ENCODE measurements at places on chromosomes 1 and 21.

DNA sequence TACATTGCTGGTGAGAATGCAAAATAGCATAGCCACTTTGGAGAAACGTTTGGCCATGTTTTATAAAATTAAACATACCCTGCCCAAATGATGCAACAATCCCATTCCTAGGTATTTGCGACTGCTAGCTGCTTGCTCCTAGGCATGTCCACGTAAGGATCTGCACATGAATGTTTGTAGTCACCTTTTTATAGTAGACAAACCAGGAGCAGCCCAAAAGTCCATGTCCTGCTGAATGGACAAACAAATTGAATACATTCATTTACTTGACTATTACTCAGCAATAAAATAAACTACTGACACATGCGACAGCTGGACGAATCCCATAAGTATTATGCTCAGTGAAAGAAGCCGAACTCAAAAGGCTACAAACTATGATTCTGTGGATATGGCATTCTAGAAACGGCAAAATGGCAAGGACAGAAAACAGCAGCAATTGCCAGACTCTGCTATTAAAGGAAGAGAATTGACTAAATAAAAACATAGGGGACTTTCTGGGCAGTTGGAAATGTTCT lies 161.9 kb upstream of the GALNT2 start:
- no peak for DNase-seq

GRCh38 chr1:173393659-173394000 lies 83.5 kb upstream of the PRDX6 start:
- DNase-seq: no peak

GRCh38 chr21:32917362-32918135 lies 108.2 kb upstream of the OLIG2 start:
- DNase-seq: no peak

GRCh38 chr1:94325377-94326302 lies 88.3 kb upstream of the ARHGAP29 start:
- DNase-seq: no peak

DNA sequence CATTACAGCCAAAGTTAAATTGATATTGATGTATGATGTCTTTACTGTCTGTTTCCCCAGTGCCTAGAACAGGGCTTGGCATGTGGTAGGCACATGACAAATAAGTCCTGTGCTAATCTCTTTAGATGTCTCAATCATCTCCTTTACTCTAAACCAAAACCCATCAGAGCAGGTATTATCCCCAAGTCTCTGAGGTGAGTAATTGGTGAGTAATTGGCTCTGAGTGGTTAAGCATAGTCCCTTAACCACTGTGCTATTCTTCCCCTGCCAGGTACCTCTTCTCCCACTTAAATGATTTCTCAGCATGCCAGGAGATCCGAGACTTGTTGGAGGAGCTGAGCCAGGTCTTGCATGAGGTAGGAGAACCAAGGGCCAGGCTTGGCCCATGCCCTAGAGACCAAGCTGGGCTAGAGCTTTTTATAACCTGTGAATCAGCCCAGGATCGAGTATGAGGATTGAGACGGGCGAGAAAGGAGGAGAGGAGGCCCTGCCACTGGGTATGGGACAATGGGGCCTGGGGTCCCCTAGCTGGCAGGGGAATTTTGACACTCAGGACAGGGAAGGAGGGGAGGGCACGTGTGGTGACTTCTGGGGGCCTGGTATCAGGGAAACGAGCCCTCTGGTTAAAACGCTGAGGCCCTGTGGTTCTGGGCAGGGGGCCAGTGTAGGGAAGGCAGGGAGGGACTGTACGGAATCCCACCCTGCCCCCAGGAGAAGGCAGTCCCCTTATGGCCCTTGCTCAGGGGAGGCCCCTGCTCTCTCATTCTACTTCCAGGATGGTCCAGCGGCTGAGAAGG lies 4.5 kb downstream of the CNKSR1 start:
- no peak for DNase-seq

GRCh38 chr1:200211157-200211556 lies 183.6 kb downstream of the NR5A2 start:
- no peak for DNase-seq
